ENCODE measurements at places on chromosomes 12 and 14. TPM values are rescaled to one million over a fixed set of nuclear protein-coding genes. Genes with fewer than 3 reads are reported as not detected.

NFATC4 gene
- total RNA-seq: 0.10 TPM

PSME2 gene
- 78.9 TPM for total RNA-seq

AGAP2 gene
- total RNA-seq: 7.6 TPM

MYF6 gene
- total RNA-seq: not detected

ALX1 gene
- total RNA-seq: not detected

REM2 gene
- 2.1 TPM for total RNA-seq

KRT75 gene
- total RNA-seq: not detected

PLA2G1B gene
- total RNA-seq: 0.31 TPM

KRT7 gene
- not detected for total RNA-seq

UBE3B gene
- 14.8 TPM for total RNA-seq

SDR9C7 gene
- total RNA-seq: not detected

TSHR gene
- 0.21 TPM for total RNA-seq

PTPN6 gene
- total RNA-seq: 99.9 TPM

SAMD4A gene
- 2.0 TPM for total RNA-seq

CTSG gene
- not detected for total RNA-seq

VASH1 gene
- total RNA-seq: 2.3 TPM

MPHOSPH9 gene
- 93.6 TPM for total RNA-seq

SYNDIG1L gene
- total RNA-seq: not detected

FGD4 gene
- total RNA-seq: 17.3 TPM

GLIPR1L2 gene
- 0.10 TPM for total RNA-seq

FLVCR2 gene
- total RNA-seq: 5.8 TPM

GUCY2C gene
- not detected for total RNA-seq

SLC38A2 gene
- 277 TPM for total RNA-seq

PYGL gene
- 51.3 TPM for total RNA-seq

TSPAN19 gene
- not detected for total RNA-seq

LYSET gene
- 13.6 TPM for total RNA-seq

HOTAIR gene
- not detected for total RNA-seq

TMPRSS12 gene
- not detected for total RNA-seq

ZNF268 gene
- 23.9 TPM for total RNA-seq

RNASE3 gene
- 2.2 TPM for total RNA-seq

CABP1 gene
- total RNA-seq: not detected

ZC2HC1C gene
- total RNA-seq: not detected

KERA gene
- not detected for total RNA-seq

LYZ gene
- total RNA-seq: 5,492 TPM

GPD1 gene
- 0.21 TPM for total RNA-seq

CYP46A1 gene
- 0.10 TPM for total RNA-seq

PRDM4 gene
- 54.3 TPM for total RNA-seq

CPNE6 gene
- total RNA-seq: not detected

HRK gene
- total RNA-seq: 0.10 TPM

GPR84 gene
- total RNA-seq: 49.4 TPM

DDN gene
- 0.21 TPM for total RNA-seq

TBX3 gene
- total RNA-seq: 0.10 TPM

TAS2R9 gene
- not detected for total RNA-seq

Measured in mononuclear cell (primary cell).